Effector memory CD4-positive, alpha-beta T cell (primary cell): ENCODE measurements at places on chromosomes 2 and 18.

GRCh38 chr2:105567996-105568494 lies 169.2 kb upstream of the FHL2 start:
- no peak for DNase-seq

GRCh38 chr2:207143215-207144172 lies 22.3 kb downstream of the KLF7 start:
- peak; percentile 32 for DNase-seq

GRCh38 chr2:214706986-214707385 lies 102.5 kb downstream of the BARD1 start:
- DNase-seq: no peak

GRCh38 chr2:177692783-177693269 lies 300.3 kb downstream of the AGPS start:
- no peak for DNase-seq

- DNase-seq: no peak
Measured at GRCh38 chr2:237724811-237725478, 73.6 kb upstream of the RBM44 start.
